ENCODE measurements at places on chromosomes 5 and 9.

DNA sequence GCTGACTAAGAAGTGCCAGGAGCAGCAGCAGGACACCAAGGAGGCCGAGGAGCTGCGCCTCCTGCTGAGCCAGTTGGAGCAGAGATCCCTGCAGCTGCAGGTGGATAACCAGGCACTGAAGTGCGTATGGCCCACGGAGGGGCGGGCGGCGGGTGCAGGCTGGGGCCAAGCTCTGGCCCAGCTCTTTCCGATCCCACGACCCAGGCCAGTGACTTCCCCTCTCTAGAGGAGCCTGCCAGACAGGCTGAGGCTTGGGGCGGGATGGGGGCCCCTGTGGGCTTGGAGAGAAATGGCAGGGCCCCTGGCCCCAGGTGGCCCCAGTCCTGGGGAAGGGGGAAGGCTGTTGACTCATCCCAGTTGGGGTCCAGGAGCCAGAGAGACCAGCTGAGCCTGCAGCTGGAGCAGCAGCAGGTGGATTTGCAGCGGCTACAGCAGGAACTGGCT, 3.6 kb downstream of the PTRH1 start:
- DNase-seq, result peak; percentile 21

GRCh38 chr9:85944672-85945071, 3.7 kb downstream of the NAA35 start:
- DNase-seq, result no peak

DNA sequence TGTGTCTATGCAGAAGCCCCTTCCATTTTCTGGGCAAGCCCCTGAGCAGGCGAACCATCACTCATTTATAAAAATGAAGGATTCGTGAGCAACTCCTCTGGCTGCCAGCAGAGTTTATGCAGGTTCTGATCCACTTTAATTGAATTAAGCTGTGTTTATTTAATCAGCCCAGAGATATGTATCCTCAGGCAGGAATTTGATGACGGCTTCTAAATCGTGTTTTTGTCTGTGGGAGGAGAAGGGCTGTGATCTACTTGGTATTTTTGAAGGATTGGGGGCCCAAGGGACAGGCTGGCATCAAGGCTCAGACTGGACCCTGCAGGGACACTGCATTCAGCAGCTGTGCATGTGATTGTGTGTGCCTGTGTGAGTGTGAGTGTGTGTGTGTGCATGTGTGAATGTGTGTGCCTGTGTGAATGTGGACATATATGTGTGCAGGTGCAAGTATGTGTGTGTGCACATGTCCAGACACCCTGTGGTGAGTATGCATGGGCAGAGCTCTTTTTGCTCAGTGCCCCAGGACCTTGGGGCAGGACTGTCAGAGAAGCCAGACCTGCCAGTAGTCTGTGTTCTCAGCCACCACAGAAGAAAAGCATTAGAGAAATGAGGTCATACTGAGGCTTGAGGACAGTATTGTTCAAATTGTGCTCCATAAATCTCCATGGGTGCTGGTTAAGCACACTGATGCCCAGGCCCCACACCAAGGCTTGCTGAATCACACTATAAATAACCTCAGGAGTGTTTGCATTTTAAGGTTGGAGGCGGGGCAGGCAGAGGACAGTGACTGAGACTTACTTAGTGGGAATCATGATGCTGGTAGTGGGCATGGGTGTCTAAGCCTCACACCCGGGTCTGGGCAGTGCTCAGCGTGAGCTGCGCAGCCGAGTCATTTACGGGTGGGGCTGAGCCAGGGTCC, 164.0 kb downstream of the CARTPT start:
- peak; percentile 30 for DNase-seq

- peak; percentile 45 for DNase-seq
Observed at GRCh38 chr9:120348951-120349429, 231.0 kb downstream of the CDK5RAP2 start.

DNA sequence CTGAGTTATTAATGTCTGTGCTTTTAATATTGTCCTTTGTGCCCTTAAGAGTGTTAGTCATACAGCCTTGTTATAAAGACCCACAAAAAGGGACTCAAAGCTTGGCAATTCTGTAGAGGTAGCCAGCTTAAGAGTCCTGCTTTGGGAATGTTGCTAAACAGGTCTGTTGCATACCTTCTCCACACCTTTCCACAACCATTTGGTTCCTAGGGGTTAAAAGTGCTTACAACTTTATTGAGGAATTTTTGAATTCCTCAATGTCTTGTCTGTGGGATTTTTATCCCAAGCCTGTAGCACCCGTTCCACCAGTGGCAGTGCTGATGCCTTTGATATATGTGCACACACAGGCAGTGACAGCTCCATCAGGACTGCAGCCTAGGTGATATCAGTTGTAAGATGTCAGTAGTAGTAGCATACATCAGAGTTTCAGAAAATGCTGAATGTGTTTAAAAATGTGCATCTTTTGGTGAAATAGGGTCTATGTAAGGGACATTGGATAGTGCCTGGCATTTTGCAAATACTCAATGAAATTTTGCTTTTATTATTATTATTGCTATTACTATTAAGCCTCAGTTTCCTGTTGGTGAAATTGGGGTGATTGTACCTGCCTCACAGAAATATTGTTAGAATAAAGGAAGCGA, 68.5 kb downstream of the WWC1 start:
- no peak for DNase-seq

- no peak for DNase-seq
Observed at GRCh38 chr9:32424616-32425015, 40.2 kb downstream of the ACO1 start.

DNA sequence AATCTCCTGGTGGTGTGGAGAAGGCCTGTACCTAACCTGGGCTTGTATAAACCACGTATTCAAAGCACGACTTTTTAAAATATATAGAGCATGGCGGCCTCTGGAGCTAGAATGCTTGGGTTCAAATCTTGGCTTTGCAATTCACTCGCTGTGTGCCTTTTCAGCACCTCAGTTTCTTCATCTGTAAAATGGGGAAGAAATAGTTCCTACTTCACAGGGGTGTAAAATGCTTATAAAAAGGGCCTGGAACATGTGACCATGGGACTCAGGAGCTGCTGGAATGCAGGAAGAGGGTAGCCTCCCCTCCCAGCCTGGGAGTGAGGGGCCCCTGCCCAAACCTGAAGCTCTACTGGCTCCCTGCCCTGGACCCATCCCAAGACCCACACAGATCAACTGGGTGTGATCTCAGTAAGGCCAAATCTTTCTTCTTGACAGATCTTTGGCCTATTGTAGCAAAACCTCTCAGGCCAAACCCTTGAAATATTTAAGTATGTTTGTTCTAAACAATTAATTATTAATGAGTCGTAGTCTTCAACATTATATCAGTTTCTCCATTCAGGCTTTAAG, 269.0 kb downstream of the ZSWIM6 start:
- no peak for DNase-seq

DNA sequence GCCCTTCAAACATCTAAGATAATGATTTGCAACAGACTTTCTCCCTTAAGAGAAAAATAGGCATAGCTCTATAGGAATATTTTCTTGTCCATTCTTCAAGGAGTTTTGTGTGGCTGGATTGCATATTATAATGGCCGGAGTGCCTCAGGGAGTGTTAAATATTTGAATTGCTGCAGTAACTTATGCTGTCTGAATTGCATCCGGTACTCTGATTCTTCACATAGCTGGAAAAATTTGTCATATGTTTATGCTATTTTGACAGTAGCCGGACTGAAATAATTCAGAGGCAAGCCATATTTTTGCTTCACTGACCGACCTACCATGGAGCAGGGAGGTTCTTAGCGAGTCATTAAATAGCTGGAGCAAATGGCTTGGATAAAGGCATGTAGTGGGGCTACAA, 621.0 kb downstream of the ACTL7B start:
- DNase-seq, result no peak

- no peak for DNase-seq
Observed at GRCh38 chr5:73160239-73160671, 12.7 kb upstream of the TMEM174 start.

GRCh38 chr5:1208743-1209488, 7.5 kb downstream of the SLC6A19 start:
- DNase-seq, result peak; percentile 32

DNA sequence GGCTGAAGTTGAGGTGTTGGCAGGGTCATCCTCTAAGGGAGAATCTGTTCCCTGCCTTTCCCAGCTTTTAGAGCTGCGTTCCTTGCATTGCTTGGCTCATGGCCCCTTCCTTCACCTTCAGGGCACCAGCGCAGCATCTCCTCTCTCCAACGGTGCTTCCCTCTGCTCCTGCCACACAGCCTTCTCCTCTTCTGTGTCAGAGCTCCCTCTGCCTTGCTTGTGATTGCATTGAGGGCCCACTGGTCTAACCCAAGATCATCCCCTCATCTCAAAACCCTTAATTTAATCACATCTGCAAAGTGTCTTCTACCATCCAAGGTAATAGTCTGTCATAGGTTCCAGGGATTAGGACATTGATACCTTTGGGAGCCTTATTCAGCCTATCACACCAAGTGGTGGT, 205.7 kb upstream of the TBCA start:
- DNase-seq, result no peak

GRCh38 chr9:113516840-113517577, 53.5 kb downstream of the RGS3 start:
- DNase-seq, result no peak

GRCh38 chr5:93658044-93658443, 75.0 kb downstream of the NR2F1 start:
- DNase-seq, result no peak

GRCh38 chr5:77379558-77380061, 112.5 kb downstream of the WDR41 start:
- DNase-seq, result no peak

DNA sequence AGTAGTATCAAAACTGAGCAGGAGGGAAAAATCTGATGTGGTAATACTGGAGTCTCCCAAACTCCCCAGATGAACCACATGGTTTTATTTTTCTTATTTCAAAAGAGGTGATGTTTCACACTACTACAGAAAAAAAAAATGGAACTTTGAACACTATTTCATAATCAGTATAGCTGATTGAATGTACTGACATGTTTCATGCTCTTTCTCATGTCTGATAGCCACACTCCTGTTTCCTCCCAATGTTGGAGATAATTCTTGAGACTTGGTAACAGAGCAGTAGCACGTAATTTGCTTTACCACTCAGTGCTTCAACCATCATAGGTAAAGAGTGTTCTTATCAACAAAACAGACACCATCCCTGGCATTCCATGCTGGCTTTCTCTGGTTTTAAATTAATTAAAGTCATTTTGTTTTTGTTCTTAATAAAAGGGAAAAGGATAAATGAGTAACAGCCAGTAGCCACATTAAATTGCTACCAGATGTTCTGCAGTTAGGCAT, 85.2 kb downstream of the MUSK start:
- DNase-seq, result no peak

DNA sequence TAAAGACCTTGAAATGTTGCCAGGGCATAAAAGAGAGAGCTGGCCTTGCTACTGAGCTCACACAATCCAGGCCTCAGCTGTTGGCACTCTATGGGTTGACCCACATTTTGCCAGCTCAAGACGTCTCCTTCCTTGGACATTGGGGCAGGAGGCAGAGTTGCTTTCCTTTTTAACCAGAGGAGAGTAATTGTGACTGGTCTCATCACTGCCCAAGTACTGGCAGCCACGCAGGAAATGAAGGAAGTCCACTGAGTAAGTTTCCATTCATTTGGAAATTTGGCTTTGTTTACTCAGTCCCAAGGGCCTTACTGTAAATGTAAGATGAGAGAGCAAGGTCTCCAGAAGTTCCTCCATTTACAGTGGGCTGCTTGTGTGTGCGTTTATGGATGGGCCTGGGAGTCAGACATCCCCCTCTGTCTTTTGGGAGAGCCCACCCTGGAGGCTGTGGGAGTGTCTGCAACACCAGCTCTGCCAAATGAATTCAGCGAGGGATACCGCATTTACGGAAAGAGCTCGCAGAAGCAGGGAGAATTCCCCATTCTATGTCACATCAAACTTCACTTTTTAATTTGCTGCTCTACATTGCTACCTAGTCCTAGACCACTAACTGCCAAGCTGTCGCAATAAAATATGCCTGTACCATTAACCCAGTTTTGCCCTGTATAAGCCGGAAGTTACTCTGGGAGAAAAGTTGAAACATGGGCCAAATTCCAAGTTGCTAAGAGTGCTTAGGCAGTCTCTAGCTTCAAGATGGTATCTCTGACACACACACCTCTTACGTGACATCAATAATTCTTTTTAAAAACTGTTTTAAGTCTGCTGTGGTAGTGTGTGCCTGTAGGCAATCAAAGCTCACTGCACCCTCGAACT, 24.5 kb upstream of the PDZD2 start:
- no peak for DNase-seq

GRCh38 chr5:163436515-163436914, 880 bp upstream of the CCNG1 start:
- DNase-seq, result no peak

- peak; percentile 76 for DNase-seq
Observed at GRCh38 chr9:137255448-137256114, 454 bp downstream of the NELFB start.

GRCh38 chr9:38392235-38393127, at the start of gene ALDH1B1:
Gene ALDH1B1 (plus strand): TSS chr9:38392702. CDS start chr9:38395749, 3,047 bp downstream.
- peak; percentile 85 for DNase-seq

DNA sequence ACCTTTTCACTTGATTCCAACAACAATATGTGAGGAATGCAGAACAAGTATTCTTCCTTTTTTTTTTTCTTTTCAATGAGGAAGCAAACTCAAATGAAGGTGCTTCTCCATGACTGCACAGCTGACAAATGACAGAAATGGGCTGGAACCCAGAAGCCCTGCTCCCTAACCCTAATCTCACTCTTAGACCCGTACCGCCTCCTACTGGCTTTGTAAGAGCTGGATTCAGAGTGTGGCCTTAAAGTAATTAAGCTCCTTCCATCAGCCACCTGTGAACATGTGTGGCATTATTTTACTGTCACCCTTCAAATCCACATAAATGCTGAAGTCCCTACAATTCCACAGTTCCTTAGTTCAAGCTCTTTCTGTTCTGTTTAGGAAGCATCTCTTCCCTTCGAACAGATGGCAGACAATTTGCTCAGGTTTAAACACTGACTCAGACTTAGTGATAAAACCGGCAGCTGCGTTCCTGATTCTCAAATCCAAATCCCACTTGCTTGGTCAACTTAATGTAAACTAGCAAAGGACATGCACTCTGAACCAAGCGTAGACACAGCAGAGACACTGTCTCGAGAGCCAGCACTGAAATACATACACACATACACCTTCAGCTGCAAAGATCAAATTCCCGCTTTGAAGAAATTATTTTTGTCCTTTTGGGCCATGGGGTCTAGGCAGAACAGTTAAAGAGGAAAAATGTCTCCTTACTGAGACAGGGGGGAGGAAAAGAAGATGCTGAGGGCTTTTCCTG, 316.7 kb upstream of the TLE4 start:
- DNase-seq, result no peak

GRCh38 chr9:118693645-118694044, 675.6 kb downstream of the BRINP1 start:
- no peak for DNase-seq

DNA sequence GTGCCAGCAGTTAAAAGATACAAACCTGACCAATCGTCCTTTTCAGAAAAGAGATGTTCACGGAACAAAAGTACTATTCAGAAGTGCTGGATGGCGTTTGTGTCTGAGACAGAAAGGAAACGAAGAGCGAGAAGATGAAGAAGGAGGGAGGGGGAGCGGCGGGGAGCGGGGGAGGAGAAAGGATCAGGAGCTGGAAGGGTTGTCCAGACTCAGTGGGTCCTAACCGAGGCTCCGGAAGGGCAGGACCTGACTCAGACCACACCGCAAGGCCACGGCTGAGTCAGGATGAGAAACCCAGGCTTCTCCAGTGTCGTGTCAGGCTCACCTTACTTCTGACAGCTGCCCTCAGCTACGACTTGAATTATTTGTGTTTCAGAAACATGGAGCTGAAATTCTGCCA, 46.2 kb downstream of the PAX5 start:
- DNase-seq, result no peak

Data from NCI-H774 (cell line).